ENCODE measurements at places on chromosomes 1 and 21. TPM values are rescaled to one million over a fixed set of nuclear protein-coding genes. Genes with fewer than 3 reads are reported as not detected.

DNA sequence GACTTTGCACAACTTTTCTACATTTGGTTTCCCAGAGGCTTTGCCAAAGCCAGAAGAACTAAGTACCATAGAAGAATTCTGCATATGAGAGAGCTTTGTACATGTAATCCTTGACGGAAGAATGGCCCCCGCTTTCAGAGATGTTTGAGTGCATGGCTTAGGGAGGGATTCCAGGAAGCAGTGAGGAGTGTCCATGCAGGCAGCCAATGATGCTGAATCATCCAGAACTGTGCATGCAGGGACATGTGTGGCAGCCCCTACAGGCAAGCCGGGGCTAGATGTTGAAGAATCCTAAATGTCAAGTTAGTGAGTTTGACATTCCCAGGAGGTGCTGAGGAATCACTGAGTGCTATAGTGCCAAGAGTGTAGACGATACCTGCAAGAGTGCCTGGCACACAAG is 9.9 kb upstream of the HAO2 start:
- DNase-seq, result peak; percentile 93

- DNase-seq, result peak; percentile 43
Observed at GRCh38 chr1:203839081-203839480, 22.3 kb upstream of the SNRPE start.

DNA sequence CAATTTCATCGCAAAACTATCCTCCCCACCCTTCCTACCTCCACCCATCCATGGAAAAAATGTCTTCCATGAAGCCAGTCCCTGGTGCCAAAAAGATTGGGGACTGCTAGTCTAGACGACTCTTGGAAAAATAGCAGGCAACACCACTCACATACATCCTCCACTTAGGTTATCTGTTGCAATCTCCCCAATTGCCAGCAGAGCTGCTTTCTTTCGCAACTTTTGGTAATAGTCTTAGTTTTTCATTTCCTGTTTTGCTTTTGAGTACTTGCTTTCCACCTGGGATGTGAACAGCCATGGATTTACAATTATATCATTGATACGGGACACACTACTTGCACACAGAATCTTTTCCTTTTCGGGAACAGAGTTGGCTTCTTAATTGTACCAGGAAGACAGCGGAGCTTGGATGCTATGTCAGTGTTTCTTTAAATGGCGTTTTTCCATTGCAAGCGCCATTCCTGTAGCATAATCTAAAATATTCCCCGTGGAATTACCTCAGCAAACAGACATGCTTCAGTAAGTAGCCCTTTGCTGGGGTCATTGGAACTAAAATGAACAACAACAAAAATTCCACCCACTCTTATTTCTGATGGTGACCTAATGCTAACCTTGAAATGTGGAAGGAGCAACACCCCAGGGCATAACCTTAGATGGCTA is 183.3 kb upstream of the ADGRL2 start:
- DNase-seq, result no peak

GRCh38 chr1:82775406-82776000 is 974.8 kb downstream of the ADGRL2 start:
- DNase-seq, result no peak

GRCh38 chr1:18283601-18284385 is 176.2 kb downstream of the IGSF21 start:
- DNase-seq, result no peak

DNA sequence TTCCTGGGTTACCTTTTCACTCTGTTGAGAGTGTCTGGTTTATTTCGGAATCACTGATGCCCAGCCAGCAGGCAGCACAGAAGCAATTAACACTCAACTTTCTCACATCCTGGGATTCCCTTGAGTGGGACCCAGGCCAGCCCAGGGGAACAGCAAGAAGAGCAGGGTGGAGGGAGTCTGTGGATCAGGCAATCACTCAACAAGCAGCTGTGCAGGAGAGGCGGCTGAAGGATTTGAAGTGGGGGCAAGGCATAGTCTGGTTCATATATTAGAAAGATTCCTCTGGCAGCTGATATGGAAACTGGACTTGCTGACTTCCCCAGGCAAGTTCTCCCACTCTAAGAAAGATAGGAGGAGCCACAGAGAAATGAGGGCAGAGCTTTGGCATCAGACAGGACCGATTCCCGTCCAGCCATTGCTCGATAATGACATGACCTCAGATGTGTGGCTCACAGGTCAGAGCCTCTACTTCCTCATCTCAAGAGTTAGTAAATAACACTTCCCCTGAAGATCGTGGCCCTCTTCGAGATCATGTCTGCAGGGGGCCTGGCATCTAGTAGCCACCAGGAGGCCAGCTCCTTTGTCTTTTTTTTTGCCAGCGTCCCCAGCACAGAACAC is 12.4 kb downstream of the EPHA8 start:
- no peak for DNase-seq

GRCh38 chr1:29569971-29570634 is 333.8 kb downstream of the PTPRU start:
- DNase-seq, result no peak

ATP1A4 gene
- total RNA-seq, result 0.96 TPM

CD164L2 gene
- total RNA-seq, result not detected

SUSD4 gene
- 0.24 TPM for total RNA-seq

ACTN2 gene
- 1.4 TPM for total RNA-seq

AMY1B gene
- 0.48 TPM for total RNA-seq

Data from umbilical cord (tissue), 2 donors.